ENCODE measurements at places on chromosomes 12 and 14.

DNA sequence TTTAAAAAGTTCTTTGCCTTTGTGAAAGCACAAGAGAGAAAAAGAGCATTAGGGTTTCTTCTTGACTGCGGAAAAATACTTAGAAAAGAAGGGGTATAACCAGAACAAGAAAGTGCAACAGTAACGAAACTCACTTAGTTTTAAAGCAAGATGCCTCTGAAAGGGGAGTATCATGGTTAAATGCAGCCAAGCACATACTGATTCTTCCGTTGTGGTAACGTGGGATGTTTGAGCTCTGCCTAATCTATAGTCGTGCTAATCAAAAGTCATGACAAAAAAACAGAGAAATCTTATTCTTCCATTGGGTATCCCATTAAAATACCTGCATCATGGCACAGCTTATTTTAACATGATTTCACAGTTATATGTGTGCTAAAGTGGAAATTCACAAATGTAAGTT is 187.8 kb upstream of the LRFN5 start:
- no peak for DNase-seq

- no peak for DNase-seq
Observed at GRCh38 chr14:75165586-75166391, 10.6 kb downstream of the TMED10 start.

DNA sequence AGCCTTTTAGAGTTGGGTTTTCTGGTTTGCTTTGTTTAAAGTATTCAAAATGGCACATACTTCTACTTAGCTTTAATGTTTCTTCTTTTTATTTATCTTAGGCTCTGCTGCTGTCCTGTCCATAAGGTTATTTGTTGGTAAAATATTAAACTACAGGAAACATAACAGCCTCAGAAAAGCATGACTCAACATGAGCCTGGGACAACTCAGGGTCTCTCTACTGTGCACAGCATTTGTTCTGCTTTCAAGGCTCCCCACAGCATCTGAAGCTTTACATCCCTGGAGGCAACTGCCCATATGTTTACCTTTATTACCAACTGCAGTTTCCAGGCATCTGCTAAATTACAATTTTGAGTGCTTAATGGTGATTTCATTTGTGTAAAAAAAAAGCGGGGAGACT is 954.2 kb upstream of the FBXO33 start:
- no peak for DNase-seq

- no peak for DNase-seq
Observed at GRCh38 chr14:65790172-65790815, 377.8 kb downstream of the FUT8 start.

- no peak for DNase-seq
Observed at GRCh38 chr12:77002382-77002781, 63.0 kb downstream of the E2F7 start.

- no peak for DNase-seq
Observed at GRCh38 chr12:40117818-40118217, 11.9 kb upstream of the SLC2A13 start.

GRCh38 chr14:23694085-23694948 is 58.2 kb downstream of the DHRS2 start:
- DNase-seq: no peak

DNA sequence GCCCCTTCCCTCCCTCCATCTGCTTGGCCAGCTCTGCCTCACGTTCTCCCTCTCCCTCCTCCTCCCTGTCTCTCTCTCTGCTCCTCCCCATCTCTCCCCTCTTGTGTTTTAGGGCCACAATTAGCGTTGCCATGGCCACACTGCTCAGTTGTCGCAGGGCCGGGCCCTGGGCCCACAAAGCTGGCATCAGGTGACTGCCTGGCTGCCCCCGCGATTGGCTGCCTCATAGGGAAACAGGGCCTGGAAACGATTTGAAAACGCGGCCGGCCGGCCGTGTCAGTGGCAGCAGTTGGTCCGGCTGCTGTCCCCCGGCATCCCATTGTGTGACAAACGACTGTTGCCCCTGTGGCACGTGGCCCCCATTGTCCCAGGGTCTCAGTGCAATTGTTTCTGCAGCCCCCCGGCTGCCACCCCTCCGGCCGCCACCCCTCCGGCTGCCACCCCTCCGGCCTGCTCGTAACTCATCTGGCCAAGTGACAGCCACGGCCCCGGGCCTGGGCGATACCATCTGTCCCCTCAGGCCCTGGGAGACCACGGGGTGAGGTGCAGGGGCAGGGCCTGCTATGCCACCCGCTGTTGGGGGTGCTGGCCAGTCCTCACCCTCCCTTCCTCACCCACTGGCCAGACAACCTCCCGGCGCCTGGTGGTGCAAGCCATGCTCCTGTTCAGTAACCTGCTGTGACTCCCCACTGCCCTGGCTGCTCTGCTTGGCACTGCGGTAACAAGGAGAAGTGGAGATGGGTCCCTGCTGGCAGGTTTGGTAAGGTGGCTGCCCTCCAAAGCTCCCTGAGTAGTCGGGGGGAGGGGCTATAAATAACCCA is 17.4 kb downstream of the FOXN4 start:
- DNase-seq: no peak

DNA sequence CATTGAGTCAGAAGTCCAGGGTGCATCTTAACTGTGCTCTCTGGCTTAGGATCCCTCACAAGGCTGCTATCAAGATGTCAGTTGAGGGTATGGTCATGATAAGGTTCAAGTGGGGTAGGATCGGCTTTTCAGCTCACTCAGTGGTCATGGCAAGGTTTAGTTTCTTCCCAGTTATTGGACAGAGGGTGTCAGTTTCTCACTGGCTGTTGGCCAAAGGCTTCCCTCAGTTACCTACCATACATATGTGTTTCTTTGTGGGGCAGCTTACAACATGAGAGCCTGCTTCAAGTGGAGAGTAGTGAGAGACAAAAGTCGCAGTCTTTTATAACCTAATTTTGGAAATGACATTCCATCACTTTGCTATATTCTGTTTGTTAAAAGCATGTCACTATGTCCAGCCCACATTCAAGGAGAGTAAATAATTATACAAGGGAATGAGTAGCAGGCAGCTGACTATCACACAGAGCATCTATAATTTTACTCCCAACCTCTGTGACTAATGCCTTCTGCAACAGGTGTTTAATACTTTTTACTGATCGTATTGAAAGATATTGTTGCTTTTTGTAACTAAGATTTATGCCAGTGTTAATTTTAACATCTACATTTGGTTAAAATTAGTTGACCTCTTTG is 572.8 kb upstream of the FBXO33 start:
- no peak for DNase-seq

- DNase-seq: no peak
Observed at GRCh38 chr14:65832431-65833266, 420.1 kb downstream of the FUT8 start.

DNA sequence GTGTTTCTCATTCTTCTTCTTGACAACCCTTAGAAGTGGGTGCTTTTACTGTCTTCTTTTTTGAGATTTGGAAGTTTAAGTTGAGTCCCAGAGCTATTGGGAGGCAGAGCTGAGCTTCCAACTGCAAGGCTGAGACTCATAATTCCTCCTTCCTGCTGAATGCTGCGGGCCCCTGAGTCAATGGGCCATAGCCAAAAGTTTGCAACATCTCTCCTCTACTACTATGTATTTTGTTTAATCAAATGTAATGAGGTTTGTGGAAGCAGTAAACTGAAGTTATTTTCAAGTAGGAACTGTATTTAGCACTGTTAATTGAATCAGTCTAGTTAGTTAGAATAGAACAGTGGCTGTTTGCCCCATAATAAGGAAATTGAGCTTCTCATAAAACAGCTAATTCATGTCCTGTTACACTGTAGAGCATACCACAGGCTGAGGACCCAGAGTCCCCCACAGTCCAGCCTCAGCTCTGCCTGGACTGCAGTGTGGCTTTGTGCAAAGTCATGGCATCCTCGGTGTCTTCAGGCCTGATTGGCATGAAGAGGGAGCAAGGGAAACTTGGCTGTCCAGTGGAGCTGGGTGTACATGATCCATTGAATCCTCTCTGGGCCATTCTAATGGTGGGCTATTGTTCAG is 631.7 kb downstream of the VRK1 start:
- DNase-seq: no peak

DNA sequence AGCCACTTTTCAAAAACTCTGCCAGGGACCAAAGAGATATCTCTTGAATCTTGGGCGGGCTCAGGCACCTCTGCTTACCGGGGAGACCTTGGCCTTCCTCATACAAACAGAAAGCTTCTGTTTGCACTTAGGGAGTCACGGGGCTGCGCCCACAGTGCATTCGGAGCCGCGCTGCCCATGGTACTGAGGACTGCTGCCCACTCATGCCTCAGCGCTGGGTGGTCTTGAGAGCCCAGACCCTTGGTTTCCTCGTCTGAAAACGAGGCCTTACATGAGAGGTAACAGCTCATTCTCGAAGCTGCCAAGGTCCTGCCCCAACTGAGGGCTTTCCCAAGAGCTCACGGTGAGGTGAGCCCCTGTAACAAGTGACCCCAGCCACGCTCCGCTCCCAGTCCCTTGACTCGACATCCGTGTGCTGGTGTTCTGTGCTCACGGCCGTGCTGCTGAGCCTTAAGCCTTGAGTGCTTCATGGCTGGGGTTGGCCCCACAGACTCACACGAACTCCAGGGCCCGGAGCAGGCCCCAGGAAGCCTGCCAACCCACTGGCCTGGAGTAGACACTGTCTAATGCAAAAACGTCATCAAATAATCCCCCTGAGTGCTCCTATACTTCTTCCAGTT is 47.4 kb upstream of the GPR68 start:
- no peak for DNase-seq

GRCh38 chr12:69966839-69967238 is 141.8 kb downstream of the MYRFL start:
- DNase-seq: no peak

- DNase-seq: no peak
Observed at GRCh38 chr12:4003576-4003975, 130.4 kb upstream of the PARP11 start.

GRCh38 chr12:26426652-26427051 is 231.3 kb downstream of the SSPN start:
- DNase-seq: no peak

DNA sequence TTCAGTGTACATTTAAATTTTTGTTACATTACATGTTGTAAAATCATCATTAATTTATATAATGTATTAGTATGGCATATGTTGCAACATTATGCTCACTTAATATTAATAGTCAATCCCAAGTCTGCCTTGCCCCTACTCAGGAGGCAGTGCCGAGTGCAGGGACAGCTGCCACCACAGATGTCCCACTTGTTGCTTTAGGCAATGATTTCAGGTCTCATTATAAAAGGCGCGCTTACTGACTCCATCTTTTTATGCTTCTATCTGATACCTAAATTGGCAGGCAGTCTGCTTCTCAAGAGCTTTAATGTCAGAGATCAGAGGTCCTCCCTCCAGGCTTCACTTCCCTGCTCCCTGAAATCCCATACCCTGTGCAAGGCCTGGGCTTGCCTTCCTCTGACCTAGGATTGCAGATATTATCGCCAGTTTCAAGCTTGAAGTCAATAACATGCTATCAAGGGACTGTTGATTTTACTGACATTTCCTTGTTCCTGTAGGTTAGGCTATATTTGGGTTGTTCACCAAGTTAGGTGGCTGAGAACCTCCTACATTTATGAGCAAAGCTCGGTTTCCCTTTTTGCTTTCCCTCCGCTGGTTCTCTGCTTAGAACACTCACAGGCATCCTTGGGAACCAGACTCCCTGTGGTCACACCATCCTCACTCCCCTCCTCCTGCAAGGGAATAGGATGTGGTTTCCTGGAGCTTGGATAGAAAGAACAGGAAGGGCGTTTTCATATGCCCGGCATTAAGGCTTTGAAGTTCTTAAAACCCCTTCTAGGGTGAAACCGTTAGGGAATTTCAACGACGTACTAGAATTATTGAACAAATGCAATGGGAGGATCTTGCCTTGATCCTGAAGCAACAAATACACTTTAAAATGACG is 208.4 kb upstream of the FKBP4 start:
- DNase-seq: no peak

GRCh38 chr14:34604995-34605394 is 25.0 kb downstream of the SNX6 start:
- no peak for DNase-seq

GRCh38 chr12:26769611-26770010 is 63.4 kb downstream of the ITPR2 start:
- DNase-seq: no peak

DNA sequence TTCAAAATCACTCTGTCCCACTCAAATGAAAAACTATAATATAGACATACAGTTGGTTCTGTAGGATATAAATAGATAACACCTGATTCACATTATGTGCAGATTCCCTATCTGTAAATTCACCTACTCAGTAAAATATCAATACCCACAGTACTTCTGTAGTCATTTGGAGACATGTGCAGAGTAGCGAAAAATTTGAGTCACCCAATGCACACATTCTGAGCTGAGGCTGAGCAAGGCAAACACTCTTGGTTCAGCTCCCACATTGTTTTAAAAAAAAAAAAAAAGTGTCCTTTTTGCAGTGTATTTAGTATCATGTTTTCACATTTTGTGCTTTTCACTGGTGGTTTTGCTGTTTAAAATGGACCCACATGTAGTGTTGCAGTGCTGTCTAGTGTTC is 27.3 kb upstream of the BBS10 start:
- no peak for DNase-seq

GRCh38 chr12:19421503-19422282 is 17.6 kb upstream of the AEBP2 start:
- DNase-seq: no peak

DNA sequence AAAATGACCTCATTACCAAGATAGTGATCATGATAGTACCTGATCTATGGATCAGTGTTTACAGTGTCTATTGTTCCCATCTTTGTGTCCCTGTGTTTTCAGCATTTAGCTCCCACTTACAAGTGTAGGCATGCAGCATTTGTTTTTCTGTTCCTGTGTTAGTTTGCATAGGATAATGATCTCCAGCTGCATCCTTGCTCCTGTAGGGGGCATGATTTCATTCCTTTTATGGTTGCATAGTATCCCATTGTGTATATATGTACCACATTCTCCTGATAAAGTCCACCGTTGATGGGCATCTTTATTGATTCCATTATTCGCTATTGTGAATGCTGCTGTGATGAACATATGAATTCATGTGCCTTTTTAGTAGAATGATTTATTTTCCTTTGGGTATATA is 215.4 kb upstream of the NAV3 start:
- no peak for DNase-seq

GRCh38 chr12:6751767-6752166 is 1.2 kb downstream of the MLF2 start:
- DNase-seq: no peak

DNA sequence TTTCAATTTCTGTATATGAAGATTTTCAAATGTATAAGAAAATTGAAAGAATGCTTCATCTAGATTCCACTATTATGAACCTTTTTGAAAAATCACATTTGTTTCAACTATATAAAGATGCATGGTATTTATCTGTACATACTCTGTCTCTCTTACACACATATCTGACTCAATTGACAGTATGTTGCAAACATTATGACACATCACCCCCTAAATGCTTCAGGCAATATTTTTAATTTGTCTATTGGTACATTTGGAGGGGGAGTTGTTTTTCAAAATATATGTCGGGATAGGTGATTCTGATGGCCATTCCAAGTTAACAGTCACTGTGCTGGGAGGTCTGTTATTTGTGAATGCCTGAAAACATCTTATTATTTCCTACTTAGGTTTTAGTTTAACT is 14.4 kb downstream of the PCNX1 start:
- DNase-seq: no peak

Data from stimulated activated CD8-positive, alpha-beta memory T cell treated with anti-CD3 and anti-CD28 coated beads, Interleukin-7, amount 100 ng/mL, for 24 hours (primary cell).